ENCODE measurements at places on chromosomes 5 and 9.

DNA sequence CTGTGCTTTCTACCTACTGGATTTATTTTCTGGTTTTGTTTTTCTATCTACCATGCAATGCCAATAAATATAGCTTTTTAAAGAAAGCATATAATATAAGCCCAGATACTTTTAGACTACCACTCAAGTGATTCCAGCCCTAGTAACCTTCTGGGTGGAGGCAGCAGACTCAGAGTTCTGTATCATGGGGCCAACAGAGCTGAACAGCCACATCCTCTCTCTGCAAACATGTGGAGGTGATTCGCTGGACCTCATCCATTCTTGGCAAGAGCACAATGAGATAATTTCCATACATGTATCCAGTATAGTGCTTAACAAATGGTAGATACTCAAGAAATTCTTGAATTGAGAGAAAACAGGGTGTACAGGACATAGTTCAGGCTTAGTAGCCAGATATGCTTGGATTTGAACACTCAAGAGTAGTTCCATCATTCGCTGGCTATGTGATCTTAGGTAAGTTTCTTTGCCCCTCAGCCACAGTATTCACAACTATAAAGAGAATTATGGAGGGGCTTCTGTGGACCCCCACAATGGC lies 124.5 kb downstream of the ASTN2 start:
- no peak for DNase-seq

GRCh38 chr9:994005-994404 lies 17.6 kb downstream of the DMRT3 start:
- no peak for DNase-seq

- DNase-seq = no peak
These were observed 95.0 kb downstream of the CFAP90 start for GRCh38 chr5:7755958-7756357.

GRCh38 chr5:124634228-124634739 lies 112.2 kb downstream of the ZNF608 start:
- no peak for DNase-seq
